ENCODE measurements at places on chromosomes 4 and X. TPM values are rescaled to one million over a fixed set of nuclear protein-coding genes. Genes with fewer than 3 reads are reported as not detected.

GRCh38 chr4:76753814-76754213 is 144.1 kb downstream of the SOWAHB start:
- no peak for DNase-seq

Gene GPM6B
- not detected for total RNA-seq

DNA sequence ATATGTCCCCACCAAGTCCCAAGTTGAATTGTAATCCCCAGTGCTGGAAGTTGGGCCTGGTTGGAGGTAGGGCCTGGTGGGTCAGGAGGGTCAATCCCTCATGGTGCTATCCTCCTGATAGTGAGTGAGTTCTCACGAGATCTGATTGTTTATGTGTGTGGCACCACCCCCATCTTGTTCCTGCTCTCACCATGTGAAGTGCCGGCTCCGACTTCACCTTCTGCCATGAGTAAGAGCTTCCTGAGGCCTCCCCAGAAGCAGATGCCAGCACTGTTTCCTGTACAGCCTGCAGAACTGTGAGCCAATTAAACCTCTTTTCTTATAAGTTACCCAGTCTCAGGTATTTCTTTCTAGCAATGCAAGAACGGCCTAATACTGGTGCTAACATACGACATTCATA is 22.7 kb upstream of the TMEM33 start:
- no peak for DNase-seq

Gene PAK3
- 0.18 TPM for total RNA-seq

Gene PAGE4
- total RNA-seq: not detected

GRCh38 chr4:114364857-114365256 is 233.8 kb upstream of the UGT8 start:
- DNase-seq: no peak

GRCh38 chr4:108477527-108478108 is 142.8 kb upstream of the RPL34 start:
- DNase-seq: no peak

- no peak for DNase-seq
These were observed 37.8 kb upstream of the ZNF81 start for GRCh38 chrX:47798861-47799260.

DNA sequence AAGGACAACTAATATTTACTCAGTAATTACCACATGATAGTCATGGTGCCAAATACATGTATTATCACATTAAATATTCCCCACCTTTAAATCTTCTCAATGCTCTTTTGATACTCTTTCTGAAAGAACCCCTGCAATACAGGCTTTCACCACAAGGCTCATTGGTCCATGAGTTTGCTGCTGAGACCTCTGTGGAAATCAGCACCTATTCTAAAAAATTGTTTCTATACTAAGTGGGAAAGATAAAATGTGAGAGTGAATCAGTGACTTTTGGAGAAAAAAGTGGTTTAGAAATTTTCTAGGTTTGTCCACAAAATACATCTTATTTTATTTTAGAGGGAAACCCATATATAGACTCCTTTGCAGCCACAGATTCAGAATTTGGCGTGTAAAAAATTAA is 257.3 kb downstream of the ZIC3 start:
- no peak for DNase-seq

Gene PHEX
- 20.7 TPM for total RNA-seq

DNA sequence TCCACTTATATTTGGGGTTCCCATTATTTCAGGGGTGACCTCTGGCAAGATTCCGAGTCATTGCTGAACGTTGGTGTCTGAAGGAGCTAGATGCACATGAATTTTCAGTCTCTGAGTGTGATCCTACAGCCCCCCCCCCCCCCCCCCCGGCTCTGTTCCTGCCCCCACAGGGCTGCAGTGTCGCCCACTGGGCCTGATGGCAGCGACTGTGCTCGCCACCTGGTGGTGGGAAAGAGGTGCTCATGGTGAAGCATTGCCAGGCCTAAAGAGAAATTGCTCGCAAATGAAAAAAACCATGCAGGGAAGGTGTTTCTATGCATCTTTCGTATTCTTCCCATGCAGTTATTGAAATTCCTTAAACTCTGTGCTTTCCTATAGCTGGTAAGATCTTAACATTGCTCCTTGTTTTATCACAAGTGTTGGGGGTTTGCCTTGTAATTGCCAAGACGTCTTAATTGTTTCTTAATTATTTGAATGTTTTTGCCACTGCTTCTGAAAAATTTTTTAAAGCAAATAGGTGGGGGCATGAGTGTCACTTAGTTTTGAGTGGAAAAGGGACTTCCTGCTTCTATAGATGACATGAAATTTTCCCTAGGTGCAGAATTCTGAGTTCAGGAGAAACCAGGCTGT is 63.2 kb downstream of the CLDN22 start:
- DNase-seq: peak; percentile 55

DNA sequence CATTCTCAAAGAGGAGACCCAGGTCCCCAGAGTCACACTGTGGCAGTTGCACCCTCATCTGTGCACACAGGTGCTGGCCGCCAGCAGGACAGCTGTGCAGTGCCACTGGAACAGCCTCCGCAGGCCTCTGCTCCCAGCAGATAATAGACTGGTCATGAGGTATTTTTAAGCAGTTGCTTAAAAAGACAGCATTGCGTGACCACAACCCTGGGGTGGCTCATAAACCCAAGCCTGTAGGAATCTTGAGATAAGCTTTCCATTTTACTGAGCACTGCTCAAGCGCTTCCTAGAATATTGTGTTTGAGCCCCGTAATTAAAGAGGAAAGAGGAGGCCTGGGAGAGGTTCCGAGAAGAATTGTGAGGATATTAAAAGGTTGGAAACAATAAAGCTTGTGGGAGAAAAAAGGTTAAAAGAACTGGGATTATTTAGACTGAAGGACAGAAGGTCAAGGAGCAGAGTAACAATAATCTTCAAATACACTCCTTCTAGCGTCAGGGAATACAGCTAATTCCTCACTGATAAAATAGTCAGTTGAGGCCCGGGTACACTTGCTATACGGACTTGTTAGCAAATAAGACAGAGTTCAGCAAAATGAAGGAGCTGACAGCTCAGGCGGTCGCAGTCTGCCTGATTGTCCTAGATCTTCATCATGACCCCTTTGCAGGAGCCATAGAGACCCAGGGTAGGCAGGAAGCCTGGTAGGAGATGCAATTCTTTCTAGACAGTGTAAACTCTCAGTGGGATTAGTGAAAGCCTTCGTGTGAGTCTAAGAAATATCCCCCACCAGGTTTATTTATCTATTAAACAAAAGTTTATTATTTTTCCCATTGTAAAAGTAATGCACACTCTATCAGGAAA is 86.2 kb upstream of the KIT start:
- DNase-seq: no peak

- no peak for DNase-seq
These were observed 34.7 kb upstream of the AREG start for GRCh38 chr4:74410272-74410671.

DNA sequence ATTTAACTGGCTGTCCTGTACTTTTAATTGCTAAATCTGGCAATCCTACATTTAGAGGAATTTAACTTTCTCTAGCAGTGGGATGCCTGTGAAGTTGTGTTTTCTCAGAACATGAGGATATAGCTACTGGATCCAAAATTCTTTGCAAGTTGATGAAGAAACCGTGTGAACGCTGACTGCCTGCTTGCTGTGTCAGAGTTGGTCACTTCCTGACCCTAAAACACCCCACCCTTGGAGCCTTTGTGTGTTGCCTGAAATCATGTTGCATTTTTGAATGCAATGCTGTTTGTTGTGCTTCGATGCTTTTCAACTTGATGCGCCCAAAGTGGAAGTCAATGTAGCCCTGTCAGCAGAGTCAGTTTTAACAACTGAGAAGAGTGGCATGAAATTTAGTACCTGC is 211.2 kb downstream of the ANK2 start:
- no peak for DNase-seq

GRCh38 chr4:147924604-147925412 is 192.9 kb downstream of the ARHGAP10 start:
- DNase-seq: no peak

- DNase-seq: no peak
These were observed 107.5 kb downstream of the CLNK start for GRCh38 chr4:10577018-10577417.

Gene PDCL2
- total RNA-seq: not detected

DNA sequence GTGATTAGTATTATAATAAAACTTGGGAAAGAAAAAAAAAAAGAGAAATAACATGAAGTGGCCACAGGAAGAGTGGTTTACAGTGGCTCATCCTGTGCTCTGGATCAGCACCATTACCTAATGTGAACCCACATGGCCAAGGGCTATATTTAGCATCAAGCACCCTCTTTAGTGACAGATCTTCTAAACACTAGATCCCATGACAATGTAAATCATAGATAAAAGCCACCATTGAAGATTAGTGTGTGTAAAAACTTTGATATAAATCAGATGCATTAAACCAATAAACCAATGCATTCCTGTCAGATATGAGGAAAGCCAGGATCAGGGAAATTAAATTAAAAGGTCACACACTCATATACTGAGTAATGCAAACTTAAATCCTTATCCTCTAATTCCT is 400.6 kb upstream of the MAGEB18 start:
- DNase-seq: no peak

- DNase-seq: no peak
These were observed 7.5 kb upstream of the RNF4 start for GRCh38 chr4:2461246-2461960.

DNA sequence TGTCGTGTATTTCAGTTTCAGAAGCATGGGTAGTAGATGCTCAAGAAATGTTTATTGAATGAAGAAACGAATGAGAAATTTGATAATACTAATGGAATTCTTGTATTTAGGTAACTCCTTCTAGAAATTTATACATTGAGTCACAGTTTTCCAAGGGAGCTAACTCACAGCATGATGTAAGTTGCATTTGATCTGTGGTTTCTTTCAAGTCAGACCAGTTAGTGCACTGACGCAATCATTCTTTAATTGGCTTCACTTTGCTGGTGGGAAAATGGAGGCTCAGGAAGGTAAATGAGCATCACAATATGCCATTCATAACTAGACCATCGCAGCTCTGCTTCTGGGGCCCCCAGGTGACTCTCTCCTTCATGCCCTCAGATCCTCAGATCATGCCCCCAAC is 17.3 kb upstream of the CWH43 start:
- no peak for DNase-seq

DNA sequence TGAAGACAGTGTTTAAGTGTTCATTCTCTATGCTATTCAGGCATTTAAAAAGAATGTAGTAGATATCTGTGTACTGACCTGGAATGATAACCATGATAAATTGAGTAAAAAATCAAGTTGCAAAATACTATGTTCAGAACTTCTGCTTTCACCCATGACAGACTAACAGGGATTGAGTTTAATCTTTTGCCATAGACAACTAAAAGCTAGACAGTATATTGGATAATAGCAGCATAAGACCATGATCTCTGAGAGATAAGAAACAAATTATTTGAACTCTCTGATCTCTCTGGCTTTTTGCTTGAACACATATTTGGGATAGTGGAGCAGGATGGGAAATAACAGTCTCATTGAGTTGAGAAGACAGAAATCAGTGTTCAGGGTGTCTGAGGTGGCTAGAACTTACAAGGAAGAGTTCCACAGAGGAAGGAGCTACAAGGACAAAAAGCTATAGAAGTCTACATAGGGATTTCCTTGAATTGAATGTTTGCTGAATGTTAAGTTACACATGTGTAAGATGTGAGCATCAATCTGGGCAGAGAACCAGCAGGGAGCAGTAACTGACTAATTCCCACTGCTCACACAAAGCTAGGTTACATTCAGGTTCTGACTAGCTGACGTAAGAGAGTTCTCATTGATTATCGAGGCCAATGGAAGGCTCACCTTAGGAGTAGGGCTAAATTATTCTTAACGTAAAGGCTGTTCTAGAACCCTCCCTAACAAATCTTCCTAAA is 60.4 kb downstream of the SLC30A9 start:
- DNase-seq: no peak

Gene ADGRL3
- 9.0 TPM for total RNA-seq

DNA sequence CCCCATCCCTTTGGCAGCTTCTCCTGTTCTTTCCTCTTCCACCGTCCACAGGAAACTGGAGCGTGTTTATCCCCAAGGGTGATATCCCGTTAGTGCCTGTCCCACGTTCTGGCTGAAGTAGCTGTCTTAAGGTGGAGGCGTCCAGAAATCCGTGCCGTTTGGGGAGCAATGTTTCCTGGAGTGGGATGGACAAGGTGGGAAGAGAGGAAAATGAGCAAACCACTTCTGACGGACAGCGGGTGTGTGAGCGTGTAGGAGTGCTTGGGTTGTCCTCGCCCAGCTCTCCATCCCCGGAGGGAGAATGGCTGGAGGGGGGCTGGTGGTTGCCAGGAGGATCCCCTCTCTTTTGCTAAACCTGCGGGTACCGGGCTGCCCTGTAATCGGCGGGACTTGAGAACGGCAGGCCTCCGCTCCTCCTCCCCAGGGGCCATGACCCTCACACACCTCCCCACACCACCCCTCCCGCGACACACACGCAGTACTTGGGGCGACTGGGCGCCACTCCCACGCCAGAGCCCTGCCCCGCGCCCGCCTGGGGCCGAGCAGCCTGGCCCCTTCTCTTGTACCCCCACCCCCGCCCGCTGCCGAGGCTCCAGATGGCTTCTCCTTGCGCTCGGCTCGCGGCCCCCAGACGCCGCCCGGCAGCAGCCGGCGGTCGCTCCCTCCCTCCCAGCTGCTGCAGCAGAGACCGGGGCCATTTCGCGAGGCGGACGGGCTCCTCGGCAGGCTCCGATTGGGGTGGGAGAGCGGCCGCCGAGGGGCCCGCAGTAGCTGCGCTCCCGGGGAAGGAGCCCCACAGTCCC is 13.9 kb upstream of the PRDM8 start:
- DNase-seq: no peak

Gene HTRA3
- total RNA-seq: 7.1 TPM

- DNase-seq: no peak
These were observed 168.9 kb upstream of the NUDT10 start for GRCh38 chrX:51163730-51164129.

Gene MAGED4B
- total RNA-seq: 20.6 TPM

- peak; percentile 77 for DNase-seq
These were observed 4.6 kb upstream of the KANTR start for GRCh38 chrX:53089224-53089842.

DNA sequence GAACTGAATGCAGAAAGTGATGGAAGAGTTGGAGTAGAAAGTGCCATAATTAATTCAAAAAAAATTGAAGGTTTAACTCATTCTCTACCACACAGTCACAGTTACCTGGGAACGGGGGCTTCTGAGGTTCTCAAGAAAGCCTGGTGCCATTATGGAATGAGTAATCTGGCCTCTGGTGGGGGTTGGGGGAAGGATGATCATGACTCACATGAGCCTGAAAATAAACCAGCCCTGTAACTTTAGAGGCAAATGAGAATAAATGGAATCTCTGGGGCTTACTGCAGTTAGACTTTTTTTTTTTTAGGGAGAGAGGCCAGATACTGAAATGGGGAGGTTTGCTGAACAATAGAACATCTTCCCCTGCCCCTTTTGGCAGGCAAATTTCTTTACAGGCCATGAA is 55.3 kb downstream of the SOD3 start:
- DNase-seq: no peak

Gene TCP11X2
- total RNA-seq: not detected

Gene GPRASP1
- total RNA-seq: 6.8 TPM

Gene ERAS
- not detected for total RNA-seq

Gene GIMD1
- total RNA-seq: 27.5 TPM

GRCh38 chr4:153750197-153750817 is 9.5 kb downstream of the RNF175 start:
- no peak for DNase-seq

GRCh38 chr4:185775792-185776555 is 36.0 kb downstream of the SORBS2 start:
- no peak for DNase-seq

- no peak for DNase-seq
These were observed 9.3 kb downstream of the PRDM8 start for GRCh38 chr4:80206521-80207171.
